Activated naive CD8-positive, alpha-beta T cell treated with anti-CD3 and anti-CD28 coated beads for 36 hours (primary cell): ENCODE measurements at places on chromosomes 1 and 21. TPM values are rescaled to one million over a fixed set of nuclear protein-coding genes. Genes with fewer than 3 reads are reported as not detected.

GRCh38 chr1:171295821-171296220 is 18.2 kb upstream of the FMO4 start:
- no peaks in the 10 kb centered on the region for H3K36me3 ChIP-seq
- H3K4me3 ChIP-seq = no peak overlapping the region
- peaks cover 13% of the 10 kb centered on the region for H3K27me3 ChIP-seq
- H3K4me1 ChIP-seq = no peaks in the 10 kb centered on the region
- DNase-seq = no peak
- H3K27ac ChIP-seq = no peak overlapping the region

DNA sequence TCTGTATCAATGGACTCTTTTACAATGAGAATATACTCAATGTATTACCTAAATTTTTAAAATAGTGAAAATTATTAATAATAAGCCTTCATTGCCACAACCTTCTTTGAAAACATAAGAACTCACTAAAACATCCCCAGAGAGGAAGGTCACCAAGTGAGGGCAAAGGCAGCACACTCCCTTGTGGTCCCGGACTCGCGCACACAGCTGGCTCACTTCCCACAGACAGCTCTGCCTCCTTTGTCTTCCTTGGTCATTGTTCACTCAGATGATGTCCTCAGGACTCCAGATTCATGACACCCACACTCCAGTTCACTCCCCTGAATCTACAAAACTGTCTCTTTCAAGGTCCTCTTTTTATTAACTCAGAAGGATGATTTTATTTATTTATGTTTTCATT is 19.2 kb upstream of the UBR4 start:
- H3K4me1 ChIP-seq = no peaks in the 10 kb centered on the region
- no peaks in the 10 kb centered on the region for H3K27me3 ChIP-seq
- H3K4me3 ChIP-seq = no peak overlapping the region
- no peak for DNase-seq

DNA sequence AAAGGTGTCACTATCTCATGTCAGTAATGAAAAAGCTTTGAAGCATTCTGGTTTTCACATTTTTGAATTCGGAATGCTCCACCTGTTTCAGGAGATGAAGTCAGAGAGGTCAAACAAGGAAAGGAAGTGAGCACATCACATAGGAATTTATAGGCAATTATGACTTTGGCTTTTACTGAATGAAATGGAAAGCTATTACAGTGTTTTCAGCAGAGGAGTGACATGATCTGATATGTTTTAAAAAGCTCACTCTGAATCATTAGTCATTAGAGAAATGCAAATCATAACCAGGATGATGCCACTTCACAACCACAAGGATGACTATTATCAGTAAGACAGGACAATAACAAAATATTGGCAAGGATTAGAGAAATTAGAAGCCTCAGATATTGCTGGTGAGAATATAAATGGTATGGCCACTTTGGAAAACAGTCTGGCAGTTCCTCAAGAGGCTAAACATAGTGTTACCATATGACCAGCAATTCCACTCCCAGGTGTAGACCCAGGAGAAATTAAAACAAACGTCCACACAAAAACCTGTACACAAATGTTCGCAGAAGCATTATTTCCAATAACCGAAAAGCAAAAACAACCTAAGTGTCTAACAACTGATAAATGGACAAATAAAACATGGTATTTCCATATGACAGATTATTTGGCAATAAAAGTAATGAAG is 7.5 kb downstream of the TAF1A start:
- peaks cover 54% of the 10 kb centered on the region for H3K36me3 ChIP-seq
- peaks cover 25% of the 10 kb centered on the region for H3K4me1 ChIP-seq
- H3K27me3 ChIP-seq = no peaks in the 10 kb centered on the region
- no peak overlapping the region for H3K27ac ChIP-seq
- H3K4me3 ChIP-seq = no peak overlapping the region
- DNase-seq = no peak

GRCh38 chr1:17419626-17420328 is 19.7 kb downstream of the RCC2 start:
- peaks cover 49% of the 10 kb centered on the region for H3K36me3 ChIP-seq
- peak overlapping the region; percentile 56 for H3K27ac ChIP-seq
- no peaks in the 10 kb centered on the region for H3K27me3 ChIP-seq
- no peak overlapping the region for H3K4me3 ChIP-seq
- peak; percentile 71 for DNase-seq

DNA sequence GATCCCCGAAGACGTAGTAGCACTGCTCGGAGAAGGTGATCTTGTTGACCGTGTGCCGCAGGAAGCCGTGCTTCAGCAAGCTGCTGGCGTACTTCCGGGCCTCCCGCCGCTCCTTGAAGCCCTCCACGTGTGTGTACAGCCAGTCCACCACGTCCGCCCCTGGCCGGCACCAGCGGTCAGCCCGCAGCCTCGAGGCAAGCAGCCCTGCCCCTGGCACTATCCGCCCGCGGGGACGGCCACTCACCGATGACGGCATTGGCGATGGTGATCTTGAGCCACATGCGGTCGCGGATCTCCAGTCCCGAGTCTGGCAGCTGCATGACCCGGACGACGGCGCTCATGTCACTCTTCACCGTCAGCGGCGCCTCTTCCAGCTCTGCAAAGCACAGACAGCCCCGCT is 7.2 kb downstream of the TAS1R3 start:
- H3K27me3 ChIP-seq = no peaks in the 10 kb centered on the region
- peaks cover 11% of the 10 kb centered on the region for H3K36me3 ChIP-seq
- no peaks in the 10 kb centered on the region for H3K4me1 ChIP-seq
- H3K27ac ChIP-seq = no peak overlapping the region

GRCh38 chr1:246350745-246351144 is 156.3 kb downstream of the SMYD3 start:
- no peaks in the 10 kb centered on the region for H3K27me3 ChIP-seq
- no peaks in the 10 kb centered on the region for H3K4me1 ChIP-seq
- H3K27ac ChIP-seq = no peak overlapping the region

GRCh38 chr21:45887788-45888187 is 93.8 kb upstream of the COL6A1 start:
- no peak overlapping the region for H3K27ac ChIP-seq
- no peak for DNase-seq
- no peak overlapping the region for H3K4me3 ChIP-seq

DNA sequence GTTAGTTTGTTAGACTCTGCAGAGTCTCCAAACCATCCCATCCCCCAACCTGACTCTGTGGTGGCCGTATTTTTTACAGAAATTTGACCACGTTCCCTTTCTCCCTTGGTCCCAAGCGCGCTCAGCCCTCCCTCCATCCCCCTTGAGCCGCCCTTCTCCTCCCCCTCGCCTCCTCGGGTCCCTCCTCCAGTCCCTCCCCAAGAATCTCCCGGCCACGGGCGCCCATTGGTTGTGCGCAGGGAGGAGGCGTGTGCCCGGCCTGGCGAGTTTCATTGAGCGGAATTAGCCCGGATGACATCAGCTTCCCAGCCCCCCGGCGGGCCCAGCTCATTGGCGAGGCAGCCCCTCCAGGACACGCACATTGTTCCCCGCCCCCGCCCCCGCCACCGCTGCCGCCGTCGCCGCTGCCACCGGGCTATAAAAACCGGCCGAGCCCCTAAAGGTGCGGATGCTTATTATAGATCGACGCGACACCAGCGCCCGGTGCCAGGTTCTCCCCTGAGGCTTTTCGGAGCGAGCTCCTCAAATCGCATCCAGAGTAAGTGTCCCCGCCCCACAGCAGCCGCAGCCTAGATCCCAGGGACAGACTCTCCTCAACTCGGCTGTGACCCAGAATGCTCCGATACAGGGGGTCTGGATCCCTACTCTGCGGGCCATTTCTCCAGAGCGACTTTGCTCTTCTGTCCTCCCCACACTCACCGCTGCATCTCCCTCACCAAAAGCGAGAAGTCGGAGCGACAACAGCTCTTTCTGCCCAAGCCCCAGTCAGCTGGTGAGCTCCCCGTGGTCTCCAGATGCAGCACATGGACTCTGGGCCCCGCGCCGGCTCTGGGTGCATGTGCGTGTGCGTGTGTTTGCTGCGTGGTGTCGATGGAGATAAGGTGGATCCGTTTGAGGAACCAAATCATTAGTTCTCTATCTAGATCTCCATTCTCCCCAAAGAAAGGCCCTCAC is at the start of gene OLIG2:
TSS of gene OLIG2 (plus strand) at position 447 of the 954 bp plus-strand sequence. CDS start 928 bp downstream, outside the sequence.
- H3K27ac ChIP-seq = peak within 1 kb of the TSS; percentile 29
- peaks cover 36% of the 10 kb centered on the region for H3K4me1 ChIP-seq
- H3K4me3 ChIP-seq = peak within 1 kb of the TSS; percentile 34
- DNase-seq = no peak
- no peaks in the 10 kb centered on the region for H3K36me3 ChIP-seq
- H3K27me3 ChIP-seq = peaks cover 95% of the 10 kb centered on the region

- H3K4me3 ChIP-seq = no peak overlapping the region
- no peak for DNase-seq
- H3K27ac ChIP-seq = no peak overlapping the region
- H3K36me3 ChIP-seq = peaks cover 2% of the 10 kb centered on the region
Observed at GRCh38 chr1:178871551-178872320, 859 bp upstream of the ANGPTL1 start.

GRCh38 chr21:17757671-17758070 is 61.5 kb downstream of the C21orf91 start:
- H3K4me3 ChIP-seq = no peak overlapping the region
- H3K27ac ChIP-seq = no peak overlapping the region
- no peak for DNase-seq

- no peaks in the 10 kb centered on the region for H3K36me3 ChIP-seq
- H3K27me3 ChIP-seq = no peaks in the 10 kb centered on the region
- H3K4me3 ChIP-seq = no peak overlapping the region
- peak overlapping the region; percentile 38 for H3K27ac ChIP-seq
- H3K4me1 ChIP-seq = peaks cover 17% of the 10 kb centered on the region
Observed at GRCh38 chr1:30777060-30777903, 19.7 kb upstream of the LAPTM5 start.

DNA sequence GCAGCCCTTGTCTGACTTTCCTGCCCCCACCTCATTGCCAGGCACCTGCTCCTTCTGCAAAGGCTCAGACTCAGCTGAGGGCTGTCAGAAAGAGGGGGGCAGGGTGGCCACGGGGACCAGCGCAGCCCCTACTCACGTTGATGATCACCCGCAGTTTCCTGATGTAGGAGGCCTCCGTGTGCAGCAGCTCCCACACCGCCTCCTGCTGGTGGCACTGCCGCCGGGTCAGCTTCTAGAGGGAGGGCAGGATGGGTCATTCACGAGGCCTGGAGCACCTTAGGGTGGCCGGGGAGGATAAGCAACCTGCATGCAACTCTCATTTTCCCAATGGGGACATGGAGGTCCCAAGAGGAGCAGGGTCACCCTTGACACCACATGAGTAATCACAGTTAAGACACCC is 6.4 kb upstream of the TNFRSF25 start:
- no peaks in the 10 kb centered on the region for H3K36me3 ChIP-seq
- no peak overlapping the region for H3K27ac ChIP-seq
- H3K4me3 ChIP-seq = no peak overlapping the region
- H3K4me1 ChIP-seq = peaks cover 2% of the 10 kb centered on the region
- no peaks in the 10 kb centered on the region for H3K27me3 ChIP-seq

DNA sequence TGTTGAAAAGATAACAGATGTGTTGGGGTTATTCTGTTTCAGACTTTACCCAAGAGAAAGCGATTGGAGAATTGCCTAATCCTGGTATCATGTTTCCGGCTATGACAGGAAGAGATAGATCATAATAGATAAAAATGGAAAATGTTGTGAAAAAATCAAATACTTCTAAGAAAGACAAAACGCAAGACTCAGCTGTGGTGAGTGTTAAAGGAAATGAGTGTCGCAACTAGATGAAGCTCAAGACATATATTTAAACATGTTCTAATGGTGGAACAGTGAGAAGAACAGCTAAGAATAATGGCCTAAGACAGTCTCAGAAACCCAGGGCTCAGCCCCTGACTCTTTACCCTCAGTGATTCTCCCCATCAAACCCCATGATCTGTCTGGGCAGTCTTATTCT is 426.7 kb upstream of the RUNX1 start:
- H3K27me3 ChIP-seq = no peaks in the 10 kb centered on the region
- peaks cover 12% of the 10 kb centered on the region for H3K36me3 ChIP-seq
- peaks cover 23% of the 10 kb centered on the region for H3K4me1 ChIP-seq
- H3K27ac ChIP-seq = peak overlapping the region; percentile 83

DNA sequence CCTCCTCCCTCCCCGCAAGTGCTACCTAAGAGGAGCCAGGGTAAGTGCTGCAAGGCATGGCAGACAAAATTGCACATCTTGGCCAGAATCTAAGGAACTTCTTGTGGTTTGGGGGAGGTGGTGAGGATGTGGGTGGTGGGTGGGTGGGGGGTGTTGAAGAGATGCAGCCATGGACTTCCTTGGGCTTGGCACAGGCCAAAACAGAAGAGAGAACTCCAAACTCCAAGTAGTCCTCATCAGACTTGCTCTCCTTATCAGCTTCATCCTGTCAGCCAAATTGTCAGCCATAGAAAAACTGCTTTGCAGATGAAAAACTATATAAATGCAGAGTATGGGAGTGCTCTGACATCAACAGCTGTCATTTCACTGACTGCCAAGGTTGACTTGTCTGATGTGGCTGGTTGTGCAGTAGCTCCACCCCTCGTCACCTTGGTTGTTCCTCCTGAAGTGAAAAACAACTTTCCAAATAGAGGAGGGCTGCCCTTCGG is 7.1 kb downstream of the AMIGO1 start:
- H3K27ac ChIP-seq = peak overlapping the region; percentile 50
- DNase-seq = peak; percentile 30
- H3K27me3 ChIP-seq = no peaks in the 10 kb centered on the region
- H3K36me3 ChIP-seq = peaks cover 3% of the 10 kb centered on the region
- peak overlapping the region; percentile 42 for H3K4me3 ChIP-seq
- peaks cover 80% of the 10 kb centered on the region for H3K4me1 ChIP-seq

DNA sequence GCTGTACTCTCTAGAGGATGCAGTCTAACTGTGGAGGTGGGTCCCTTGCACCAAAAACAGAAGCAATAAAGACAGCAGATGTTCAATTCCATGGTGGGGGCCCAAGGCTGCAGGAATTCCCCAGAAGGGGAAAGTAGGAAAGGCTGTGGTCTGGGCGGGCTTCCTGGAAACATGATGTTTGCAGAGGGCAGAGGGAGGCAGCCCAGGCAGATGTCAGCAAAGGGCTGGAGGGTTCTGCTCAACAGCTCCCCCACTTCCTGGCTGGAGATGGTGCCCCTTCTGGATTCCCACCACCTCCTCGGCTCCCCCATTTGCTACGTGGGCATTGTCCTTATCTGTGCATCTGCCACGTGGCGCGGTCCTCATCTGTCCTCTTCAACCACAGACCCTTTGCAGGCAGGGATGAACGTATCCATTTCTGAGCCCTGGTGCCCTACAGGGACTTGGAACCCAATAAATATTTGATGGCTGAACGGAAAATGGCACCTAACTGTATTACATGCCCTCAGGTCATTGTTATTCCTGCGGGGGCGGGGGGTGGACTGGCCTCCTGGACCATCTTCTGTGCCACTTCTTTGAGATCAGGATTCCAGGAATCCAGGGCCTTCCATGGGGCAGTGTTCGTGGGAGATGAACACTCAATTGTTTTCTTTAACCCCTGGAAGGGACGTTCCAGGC is 8.4 kb upstream of the GUCA2B start:
- no peak for DNase-seq
- no peak overlapping the region for H3K27ac ChIP-seq
- peaks cover 6% of the 10 kb centered on the region for H3K4me1 ChIP-seq
- no peaks in the 10 kb centered on the region for H3K36me3 ChIP-seq

DNAJC28 gene
- total RNA-seq = 0.23 TPM

CD84 gene
- total RNA-seq = 13.7 TPM

CFH gene
- total RNA-seq = 0.24 TPM

NFIA gene
- 1.7 TPM for total RNA-seq

NCMAP gene
- total RNA-seq = 0.16 TPM
